ENCODE measurements at places on chromosomes 16 and 17.
A peak's percentile ranks its signal among the peaks of the same experiment; 100 is the strongest.

- DNase-seq, result peak; percentile 39
Observed at GRCh38 chr17:75720656-75721462, at the start of gene ITGB4. ITGB4 (plus strand) TSS chr17:75721459; CDS start chr17:75724704, 3,245 bp downstream.

DNA sequence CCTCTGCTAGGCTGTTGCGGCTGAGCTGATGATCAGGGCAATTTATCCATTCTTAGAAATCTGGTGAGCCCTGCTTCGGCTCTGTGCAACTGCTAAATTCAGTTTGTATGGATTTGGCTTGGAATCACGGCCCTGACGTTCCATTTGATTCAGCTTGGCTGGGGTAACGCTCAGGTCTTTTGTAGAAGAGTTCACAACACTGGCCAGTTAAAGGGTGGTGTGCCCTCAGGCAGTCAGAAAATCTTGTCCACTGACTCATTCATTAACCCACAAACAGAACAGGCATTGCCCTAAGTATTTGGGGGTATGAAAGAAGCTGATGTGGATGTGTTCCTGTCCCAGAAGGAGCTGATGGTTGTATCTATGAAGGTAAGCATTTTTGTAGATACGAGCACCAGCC lies 53.9 kb downstream of the GNAO1 start:
- no peak for DNase-seq

DNA sequence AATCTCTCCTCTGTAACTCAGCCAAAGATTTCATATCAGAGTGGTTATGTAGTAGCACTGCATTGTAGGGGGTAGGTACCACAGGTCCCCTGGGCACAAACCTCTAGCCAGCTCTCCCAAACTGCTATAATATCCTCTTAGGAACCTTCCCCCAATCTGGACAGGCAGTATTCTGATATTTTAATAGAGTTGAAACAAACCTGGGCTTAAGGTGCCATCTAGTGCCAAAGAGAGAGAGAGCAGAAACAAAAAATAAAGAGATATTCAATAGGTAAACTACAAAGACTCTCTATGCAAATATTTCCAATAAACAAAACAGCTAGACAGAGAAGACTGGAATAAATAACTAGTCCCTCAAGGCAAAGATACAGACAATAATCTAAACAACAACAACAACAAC lies 1070.0 kb downstream of the CDH11 start:
- DNase-seq, result peak; percentile 32

- no peak for DNase-seq
Observed at GRCh38 chr16:88837806-88838205, 18.9 kb downstream of the GALNS start.

DNA sequence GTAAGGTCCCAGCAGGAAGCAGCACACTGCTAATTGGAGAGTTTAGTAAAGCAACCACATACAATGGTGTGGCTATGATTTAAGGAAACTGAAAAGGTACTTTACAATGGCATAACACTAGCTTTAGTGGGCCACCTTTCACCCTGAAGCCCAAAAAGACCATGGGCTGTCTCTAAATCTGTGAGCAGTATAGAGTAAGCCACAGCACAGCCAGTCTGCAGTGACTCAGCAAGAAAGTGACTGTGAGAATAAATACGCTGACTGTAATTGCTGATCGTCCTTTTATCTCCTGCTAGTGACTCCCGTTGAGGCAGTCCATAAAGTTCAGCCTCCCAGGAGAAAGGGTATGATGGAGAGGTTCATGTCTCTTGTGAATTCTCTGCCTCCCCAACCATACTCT lies 679.8 kb upstream of the KIF2B start:
- DNase-seq, result no peak

DNA sequence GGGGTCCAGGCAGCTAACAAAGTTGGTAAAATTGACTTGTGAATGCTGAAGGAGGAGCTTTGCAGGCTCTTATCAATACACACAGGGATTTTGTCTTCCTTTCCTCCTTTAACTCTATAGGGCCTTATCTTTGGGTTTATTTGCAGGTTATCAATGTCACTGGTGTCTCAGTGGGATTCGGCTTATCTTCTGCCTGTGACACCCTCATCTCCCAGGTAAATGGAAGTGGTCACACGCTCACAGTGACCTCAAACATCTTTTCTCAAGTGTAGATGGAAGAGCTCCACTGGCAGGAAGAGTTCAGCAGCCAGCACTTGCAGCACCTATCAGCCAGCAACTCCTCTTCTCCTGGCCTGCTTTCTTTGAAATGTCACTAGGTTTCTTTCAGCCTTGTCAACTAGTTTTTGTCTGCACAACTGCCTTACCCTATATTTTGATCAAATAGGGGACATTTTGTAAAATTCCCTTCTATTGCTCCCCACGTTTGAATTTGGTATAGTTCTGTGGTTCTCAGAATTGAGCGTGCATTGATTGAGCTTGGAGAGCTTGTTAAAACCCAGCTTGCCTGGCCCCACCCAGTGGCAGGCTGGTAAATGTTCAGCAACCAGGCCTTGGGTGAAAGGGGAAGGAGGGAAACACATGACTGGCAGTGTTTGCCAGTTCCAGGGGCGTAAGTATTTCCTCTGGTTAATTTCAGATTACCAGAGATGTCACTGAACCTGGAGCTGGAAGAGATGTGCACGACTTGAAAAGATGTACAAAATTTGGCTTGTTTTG lies 12.8 kb downstream of the SLC47A1 start:
- DNase-seq, result no peak

Measured in HepG2 (cell line).